ENCODE measurements at places on chromosomes 11 and 22.

- no peak for DNase-seq
These were observed 987 bp downstream of the C1QTNF6 start for GRCh38 chr22:37186997-37187522.

DNA sequence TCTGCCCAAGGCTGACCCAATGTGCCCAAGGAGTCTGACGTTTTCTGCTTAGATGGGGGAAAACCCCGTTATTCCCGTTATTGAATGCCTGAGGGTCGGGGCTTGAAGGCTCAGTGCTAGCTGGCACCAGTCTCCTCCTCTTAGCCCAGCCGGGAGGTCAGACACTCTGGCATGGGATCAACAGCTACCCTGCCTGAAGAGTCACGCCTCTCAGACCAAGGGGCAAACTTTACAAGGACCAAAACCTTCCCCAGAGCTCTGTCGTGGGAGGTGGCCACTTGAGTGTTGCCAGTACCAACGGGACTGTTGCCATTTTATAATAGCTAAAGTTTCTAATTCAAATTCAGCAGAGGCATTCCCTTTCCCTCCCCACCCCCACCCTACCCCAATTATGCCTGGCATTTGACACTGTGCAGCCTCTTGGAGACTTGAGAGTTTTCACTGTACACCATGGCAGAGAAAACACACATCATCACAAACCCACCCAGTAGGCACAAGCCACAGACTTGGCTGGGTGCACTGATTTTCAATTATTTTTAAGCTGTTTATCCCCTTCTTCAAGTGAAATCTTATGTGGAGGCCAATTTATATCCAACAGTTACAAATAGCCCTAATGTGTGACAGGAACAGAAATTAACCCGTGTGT, 137.5 kb upstream of the SYT13 start:
- no peak for DNase-seq

GRCh38 chr11:119188887-119189286, 3.6 kb downstream of the NHERF4 start:
- DNase-seq = no peak

DNA sequence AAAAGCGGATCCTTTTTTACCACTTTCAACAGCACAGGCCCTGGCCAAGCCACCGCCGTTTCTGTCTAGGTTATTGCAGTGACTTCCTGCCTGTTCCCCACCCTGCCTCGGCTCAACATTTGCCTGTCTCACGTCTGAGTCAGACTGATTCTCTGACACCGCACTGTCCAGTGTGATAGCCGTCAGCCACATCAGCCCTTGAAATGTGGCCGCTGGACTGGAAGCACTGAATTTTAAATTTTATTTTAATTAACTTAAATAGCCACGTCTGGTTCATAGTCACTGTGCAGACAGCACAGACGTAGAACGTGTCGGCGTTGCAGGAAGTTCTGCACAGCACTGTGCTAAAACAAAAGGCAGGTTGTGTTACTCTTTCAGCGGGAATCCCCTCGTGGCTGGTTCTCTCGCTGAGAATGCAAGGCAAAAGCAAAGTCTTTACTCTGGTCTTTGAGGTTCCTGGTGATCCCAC, 56.3 kb upstream of the ADSL start:
- DNase-seq = no peak

- DNase-seq = no peak
These were observed 26.3 kb upstream of the MN1 start for GRCh38 chr22:27827604-27828587.

GRCh38 chr11:12211331-12212065, 101.1 kb downstream of the MICAL2 start:
- DNase-seq = no peak

DNA sequence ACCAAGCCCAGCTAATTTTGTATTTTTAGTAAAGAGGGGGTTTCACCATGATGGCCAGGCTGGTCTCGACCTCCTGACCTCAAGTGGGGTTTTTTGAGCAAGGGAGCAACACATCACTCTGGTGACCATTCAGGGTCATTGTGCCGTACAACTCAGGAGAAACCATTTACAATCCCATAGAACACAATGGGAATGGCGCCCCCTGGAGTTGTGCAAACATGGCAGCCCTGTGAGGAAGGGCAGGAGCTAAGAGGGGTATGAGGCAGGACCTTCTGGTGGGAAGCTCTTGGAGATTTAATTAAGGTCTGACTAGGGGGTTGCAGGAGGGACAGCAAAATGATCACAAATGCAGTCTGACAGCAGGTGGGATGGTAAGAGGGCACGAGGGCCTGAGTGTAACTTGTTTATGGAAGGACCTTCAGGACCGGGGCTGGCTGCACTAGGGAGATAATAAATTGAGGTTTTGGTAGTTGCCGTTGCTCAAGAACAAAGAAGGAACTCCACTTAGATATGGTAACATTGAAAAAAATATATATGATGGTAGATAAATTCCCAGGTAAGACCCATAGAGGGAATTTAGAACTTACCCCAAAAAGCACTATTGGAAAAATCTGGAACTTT, 9.1 kb upstream of the CSF2RB start:
- DNase-seq = no peak

DNA sequence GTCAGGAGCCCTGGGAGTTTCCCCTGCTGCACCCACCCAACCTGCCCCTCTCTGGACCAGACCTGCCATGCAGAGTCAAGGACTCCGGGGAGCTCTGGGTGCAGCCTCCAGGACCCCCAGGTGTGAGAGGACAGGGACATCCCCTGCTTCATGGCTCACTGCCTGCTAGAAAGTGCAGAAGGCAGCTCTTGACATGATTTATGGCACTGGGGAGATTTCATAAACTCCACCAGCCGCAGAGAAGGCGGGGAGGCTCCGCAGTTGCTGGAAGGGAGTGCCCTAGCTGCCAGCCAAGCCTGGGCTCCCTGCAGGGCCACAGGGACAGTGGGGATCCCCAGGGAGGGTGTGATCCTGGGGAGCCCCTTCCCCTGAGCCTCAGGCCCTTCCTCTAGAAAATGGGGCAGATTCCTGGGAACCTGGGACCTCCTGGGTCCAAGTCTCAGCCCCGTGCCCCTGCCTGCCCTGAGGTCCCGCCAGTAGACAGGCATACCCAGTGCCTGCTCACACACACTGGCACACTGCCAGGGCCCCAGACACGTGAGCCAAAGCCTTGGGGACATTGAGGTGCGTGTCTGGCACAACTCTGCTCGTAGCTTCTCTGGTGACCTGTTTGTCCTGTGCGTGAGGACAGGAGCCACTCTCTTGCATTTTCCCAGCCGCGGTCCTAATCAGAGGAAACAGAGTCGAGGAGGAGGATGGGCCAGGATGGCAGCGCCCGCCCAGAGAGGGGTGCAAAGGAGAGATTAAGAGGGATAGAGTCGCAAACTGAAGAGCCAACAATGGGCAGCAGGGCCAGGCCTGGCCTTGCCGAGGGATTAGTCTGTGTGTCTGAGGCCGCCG, 13.8 kb downstream of the CABP7 start:
- no peak for DNase-seq

GRCh38 chr11:131300439-131300717, 70.0 kb upstream of the NTM start:
- no peak for DNase-seq

DNA sequence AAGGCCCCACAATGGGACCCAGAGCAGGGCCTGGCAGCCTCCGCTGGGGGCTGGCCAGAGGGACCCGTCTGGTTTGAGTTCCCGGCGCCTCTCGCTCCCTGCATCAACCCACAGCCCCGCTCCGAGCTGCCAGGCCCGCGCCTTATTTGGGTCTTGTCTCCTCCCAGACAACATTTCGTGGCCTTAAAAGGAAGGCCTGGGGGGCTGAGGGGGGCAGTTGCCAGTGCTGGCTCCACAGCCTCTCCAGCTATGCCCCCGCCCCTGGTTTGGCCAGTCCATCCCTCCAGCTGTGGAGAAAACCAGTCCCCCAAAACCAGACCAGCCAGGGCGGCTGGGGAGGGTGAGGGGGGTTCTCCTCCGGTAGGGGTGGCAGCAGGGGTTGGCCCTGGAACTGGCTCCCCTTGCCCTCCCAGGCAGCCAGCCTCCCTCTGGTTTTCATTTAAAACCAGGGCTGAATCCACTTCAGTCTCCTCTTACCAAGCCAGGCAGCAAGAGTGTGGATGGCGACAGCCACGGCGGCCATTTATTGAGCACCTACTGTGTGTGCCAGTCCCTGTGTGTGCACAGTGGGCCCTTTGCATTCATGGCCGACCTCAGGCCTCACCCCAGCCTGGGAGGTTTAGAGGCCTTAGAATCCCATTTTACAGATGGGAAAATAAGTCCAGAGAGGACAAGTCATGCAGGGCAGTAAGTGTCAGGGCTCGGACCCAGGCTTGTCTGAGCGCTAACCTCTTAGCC, 18.6 kb downstream of the EMID1 start:
- no peak for DNase-seq

DNA sequence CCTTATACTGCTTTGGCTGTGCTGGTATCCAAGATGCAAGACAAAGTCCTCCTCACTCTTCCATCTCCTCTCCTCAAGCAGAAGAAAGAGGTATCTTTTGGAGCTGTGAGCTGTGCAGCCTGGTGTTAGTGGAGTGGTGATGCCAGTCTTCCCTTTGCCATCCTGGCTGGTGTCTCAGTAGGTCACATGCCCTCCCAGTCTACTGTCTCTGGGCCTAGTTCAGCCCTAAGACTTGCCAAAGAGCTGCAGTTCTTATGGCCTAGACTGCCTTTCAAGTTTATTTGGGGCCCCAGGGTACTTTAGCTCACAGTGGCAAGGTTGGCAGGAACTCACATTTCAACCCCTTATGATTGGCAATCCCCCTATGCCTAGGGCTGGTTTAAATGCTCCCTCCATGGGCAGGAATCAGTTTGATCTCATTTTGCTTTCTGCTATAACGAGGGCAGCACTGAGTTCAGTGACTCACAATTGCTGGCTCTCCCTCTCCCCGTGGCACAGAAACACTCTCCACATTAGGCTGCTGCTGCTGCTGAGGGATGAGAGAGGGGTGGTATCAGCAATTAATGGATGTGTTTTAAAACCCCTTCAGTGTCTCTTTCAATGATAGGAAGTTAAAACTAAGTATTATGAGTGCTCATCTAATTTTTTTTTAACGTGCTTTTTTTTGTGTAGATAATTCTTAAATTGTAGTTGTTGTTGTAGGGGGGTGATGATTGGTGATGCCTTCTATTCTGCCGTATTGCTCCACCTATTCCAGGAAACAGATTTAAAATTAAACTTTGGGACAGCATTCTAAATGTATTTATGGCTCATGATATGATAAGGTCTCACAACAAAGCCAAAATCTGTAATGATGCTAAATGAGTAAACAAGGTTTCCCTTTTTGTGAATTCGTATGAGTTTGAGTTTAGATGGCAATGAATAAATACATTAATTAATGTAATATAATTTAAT, 1295.0 kb downstream of the JRKL start:
- no peak for DNase-seq
